ENCODE measurements at places on chromosomes 12 and 14.
A peak's percentile ranks its signal among the peaks of the same experiment; 100 is the strongest.

- no peak for DNase-seq
Observed at GRCh38 chr12:46218322-46219095, 50.3 kb downstream of the SLC38A1 start.

GRCh38 chr14:24609655-24610344, at the start of gene GZMH:
TSS of gene GZMH (minus strand) at chr14:24609685. CDS start at chr14:24609613, 72 bp downstream.
- DNase-seq = no peak

- no peak for DNase-seq
Observed at GRCh38 chr14:99803803-99804202, 10.6 kb downstream of the EML1 start.

DNA sequence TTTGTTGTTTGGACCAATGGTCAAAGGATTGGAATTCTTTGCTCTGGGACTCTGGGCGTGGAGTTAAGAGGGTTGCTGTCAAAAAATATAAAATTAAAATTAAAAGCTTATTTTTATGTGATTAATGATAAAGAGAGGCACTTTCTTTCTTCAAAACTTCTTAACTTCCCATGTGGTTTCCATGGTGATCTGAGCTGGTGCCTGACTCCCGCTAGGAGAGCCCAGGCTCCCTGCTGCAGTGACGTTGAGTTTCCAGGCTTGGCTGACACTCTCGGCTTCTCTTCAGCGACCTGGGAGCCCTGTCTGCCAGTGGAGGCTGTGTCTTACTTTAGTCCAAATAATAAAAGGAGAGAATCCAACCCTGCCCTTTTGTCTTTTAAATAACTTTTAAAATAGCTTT, 84.4 kb downstream of the GALC start:
- DNase-seq = no peak

DNA sequence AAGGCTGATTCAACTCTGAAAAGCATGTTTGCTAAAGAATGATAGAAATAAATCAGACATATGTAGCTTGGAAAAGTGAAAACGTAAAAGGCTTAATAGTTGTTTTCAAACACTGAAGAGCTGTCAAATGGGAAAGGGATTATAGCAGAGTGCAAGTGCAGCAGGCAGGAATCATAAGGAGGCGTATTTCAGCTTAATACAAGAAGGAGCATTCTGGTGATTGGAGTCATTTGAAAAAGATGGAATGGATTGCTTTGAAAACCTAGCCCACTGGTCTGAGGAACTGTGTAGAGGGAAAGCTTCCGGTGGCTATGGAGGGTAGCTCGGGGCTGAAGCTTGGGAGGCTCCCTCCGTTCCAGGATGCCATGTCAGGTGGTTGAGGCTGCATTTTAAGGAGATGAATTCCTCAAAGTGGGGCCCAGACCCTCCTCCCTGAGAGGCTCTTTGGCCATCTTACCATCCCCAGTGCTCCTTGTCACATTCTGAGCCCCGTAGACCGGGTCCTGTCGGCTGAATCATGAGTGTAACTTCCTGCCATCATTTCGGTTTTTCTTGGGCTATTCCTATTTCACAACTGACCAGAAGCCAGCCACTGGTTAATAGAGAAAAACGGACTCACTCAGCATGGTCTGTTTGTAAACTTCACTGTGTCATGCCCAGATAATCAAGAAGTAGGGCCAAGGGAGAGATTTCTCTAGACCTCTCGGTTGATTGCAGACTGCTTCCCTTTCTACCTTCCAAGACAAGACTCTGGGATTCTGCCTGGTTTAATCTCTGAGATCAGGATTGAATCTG, 6.5 kb downstream of the WNT5B start:
- DNase-seq = no peak

DNA sequence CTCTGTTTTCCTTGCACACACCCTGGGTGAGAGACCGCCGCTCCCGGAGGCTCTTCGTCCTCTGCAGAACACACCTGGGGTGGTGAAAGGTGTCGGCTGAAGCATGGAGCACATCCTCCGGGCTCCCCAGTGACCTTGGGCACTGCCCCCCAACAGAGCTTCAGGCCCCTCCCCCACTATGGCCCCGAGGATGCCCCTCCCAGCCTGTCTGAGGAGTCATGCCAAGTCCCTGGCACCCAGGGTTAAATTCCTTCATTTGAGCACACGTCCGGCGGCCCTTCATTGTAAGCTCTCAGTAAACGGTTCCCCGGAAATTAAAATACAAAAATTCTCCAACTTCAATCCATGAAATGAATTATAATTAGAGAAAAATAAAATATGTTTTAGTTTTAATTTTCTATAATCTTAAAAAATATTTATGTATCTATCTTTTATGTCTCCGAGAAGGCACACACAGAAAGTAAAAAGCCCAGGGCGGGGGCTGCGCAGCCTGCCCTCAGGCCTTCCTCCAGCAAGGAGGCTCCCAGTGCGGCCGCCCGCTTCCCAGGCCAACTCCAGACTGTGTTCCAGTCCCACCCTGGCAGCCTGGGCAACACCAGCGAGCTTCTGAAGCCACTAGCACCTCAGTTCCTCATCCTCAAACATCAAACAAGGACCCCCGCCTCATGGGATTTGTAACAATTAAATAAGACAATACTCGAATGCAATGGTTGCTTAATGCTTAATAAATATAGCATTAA, 63.5 kb downstream of the TMEM132D start:
- DNase-seq = no peak

DNA sequence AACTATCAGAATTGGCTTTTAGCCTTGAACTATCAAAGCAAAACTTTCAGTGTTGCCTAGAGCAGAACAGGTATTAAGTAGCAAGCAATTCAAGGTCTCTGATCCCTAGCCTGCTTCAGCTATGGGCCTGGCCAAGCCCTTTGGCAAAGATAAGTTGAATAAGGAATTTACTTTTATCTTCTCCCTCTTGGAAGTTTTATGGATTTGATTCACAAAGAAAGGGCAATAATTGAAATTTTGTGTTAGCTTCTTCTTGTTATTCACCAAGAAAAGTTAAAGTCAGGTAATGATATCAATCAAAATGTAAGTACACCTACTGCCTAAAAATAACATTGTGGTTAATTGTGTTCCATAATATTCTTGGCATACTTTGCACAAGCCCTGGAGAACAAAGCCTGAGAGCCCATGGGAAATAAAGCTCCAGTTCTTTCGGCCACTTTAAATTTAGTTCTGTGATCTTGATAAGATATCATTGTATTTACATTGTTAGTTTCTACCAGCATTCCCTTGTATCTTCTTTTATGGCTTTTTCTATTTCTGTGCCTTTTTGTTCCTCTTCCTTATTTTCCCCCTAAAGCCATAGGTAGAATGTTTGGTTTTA, 158.0 kb downstream of the RAD51B start:
- no peak for DNase-seq

DNA sequence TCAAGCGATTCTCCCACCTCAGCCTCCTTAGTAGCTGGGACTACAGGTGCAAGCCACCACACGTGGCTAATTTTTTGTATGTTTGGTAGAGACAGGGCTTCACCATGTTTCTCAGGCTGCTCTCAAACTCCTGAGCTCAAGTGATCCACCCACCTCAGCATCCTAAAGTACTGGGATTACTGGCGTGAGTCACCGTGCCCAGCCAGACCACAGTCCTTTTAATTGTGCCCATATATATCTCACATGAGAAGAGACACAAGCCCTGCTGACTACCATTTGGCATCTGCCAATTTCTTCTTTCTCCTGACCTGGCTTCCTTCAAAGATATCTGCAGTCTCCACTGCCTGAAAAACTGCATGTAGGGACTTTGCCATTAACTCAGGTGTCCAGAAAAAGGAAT, 142.5 kb downstream of the DPY19L2 start:
- DNase-seq = no peak

- DNase-seq = peak; percentile 34
Observed at GRCh38 chr12:121579981-121580868, 598 bp downstream of the KDM2B start.

DNA sequence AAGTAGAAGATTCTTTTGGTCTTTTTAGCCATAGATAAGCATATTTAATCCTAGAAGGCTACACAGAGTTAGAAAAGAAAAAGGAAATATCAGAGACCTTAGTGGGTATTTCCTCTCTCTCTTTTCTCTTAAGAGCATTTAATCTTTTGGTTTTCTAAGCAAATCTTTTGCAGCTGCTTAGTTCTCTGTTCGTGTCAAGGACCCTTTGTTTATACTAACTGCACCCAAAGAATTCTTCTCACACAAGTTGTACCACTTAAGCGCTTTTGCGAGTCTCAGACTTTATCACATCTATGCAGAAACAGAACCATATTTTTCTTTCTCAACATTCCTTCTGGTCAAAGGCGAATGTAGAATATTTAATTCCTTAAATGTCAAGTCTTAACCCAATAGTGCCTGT, 17.9 kb upstream of the NID2 start:
- no peak for DNase-seq

DNA sequence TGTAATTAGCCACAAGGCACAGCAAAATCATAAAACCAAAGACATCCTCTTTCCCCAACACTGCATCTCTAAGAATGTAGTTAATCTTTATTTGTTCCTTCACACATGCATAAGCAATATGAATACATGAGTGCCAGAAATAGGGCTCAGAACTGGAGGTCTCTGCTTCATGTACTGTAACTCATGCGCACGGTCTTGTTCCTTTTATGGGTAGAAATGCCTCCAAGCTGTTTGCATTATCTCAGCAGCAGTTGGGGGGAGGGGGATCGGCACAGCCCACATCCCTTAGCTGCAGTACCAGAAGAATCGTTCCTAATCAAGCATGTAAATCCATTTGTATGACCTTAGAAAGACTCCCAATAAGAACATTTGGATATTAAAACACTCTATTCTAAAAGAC, 20.0 kb downstream of the RHOJ start:
- DNase-seq = no peak

- DNase-seq = no peak
Observed at GRCh38 chr12:81819991-81820633, 61.0 kb upstream of the PPFIA2 start.

All from stimulated activated CD8-positive, alpha-beta memory T cell treated with anti-CD3 and anti-CD28 coated beads, Interleukin-15, amount 100 ng/mL, for 4 hours (primary cell).